Esophagus mucosa (tissue), 1 donor: ENCODE measurements at places on chromosomes 2 and 18.

GRCh38 chr18:31247574-31248199 lies 70.3 kb upstream of the DSG1 start:
- ATAC-seq, result peak; percentile 50

DNA sequence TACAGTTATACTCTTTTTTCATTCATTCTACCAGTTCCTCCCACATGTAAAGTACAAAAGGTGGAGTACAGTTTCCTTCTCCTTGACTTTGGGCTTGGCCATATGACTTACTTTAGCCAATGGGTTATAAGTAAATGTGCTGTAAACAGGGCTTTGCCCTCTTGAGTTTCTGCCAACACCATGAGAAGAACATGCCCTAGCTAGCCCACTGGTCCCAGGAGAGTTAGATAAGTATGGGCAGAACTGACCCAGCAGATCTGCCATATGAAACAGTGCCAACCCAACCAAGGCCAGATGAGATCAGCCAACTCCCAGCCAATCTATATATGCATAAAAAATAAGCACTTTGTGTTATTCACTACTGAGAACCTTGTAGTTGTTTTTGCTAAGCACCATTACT lies 25.5 kb downstream of the ZC3H8 start:
- peak; percentile 99 for ATAC-seq

DNA sequence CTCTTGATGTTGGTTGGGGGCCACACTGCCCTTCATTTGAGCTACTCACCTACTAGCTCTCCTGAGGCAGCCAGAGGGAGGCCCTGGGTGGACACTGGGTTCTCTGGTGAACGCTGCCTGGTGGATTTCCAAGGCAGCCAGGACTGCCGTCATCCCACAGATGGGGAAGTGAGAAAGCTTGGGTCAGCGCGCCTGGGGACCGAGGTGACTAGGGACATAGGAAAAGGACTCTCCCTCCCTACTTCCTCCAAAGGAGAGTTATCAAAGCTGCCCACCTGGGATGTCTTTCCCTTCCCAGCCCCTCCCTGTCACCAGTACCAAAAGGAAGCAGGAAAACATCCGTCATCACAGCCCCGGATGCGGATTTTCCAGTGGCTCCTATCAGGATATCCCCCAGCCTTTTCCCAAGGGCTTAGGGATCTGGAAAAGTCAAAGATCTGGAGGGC lies 3.8 kb upstream of the SEMA4C start:
- no peak for ATAC-seq

- ATAC-seq, result no peak
Observed at GRCh38 chr2:75569546-75569945, 8.8 kb upstream of the EVA1A start.

DNA sequence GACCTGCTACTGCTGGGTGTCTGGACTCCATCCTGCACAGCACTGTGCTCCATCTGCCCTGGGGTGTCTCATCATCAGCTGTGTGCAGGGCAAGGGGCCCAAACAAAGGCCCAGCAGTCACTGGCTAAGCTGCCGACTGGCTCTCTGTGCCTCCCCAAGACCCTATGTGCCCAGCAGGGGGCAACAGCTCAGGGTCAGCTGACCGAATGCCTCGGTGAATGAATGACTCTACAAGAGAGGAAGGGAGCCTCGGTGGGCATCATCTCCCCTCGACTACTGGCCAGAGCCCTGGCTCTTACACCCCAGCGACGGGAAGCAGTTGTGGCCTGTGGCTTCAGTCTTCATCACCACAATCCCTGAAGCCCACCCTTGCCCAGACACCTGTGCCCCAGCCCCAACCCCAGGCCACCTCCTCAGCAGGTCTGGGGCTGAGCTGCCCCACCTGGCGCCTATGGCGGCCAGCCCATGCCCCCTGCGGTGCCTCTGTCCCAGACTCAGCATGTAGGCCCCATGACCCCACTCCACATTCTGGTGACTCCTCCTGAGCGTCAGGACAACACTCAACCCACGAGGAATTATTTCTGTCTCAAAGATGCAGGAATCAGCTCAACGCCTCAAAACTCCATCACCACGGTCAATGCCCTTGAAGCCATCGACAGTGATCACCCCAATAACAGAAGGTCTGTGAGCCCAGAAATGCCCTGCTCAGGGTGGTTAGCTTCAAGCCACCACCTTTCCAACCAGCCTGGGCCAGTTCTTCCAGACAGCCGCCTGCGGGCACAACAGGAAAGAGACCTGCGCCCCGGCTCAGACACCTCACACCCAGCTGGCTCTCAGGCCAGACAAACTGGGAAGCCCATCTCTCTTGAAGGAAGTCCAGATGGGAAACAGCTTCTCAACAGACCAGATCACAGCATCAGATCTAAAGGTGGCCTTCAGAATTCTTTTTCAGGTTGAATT lies 1.6 kb upstream of the GPR17 start:
- ATAC-seq, result no peak

DNA sequence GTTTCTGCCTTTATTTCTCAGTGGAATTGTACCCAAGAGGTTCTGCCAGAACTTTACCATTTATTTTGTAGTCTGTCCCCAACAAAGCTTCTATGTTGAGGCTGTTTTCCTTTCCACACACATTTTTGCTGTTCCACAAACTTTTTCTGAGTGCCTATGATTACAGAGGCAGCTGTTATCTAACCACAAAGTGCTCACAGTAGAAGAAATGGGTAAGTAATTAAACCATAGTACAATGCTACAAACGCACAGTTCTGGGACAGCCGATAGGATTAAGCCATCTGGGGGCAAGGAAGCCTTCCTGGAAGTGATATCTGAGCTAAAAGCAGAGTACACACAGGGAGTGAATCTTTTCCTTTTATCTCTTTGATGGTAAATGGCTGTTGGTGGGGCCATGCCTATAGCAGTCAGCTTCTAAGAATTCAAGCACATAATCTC lies 3.9 kb upstream of the MGAT4A start:
- ATAC-seq, result no peak

DNA sequence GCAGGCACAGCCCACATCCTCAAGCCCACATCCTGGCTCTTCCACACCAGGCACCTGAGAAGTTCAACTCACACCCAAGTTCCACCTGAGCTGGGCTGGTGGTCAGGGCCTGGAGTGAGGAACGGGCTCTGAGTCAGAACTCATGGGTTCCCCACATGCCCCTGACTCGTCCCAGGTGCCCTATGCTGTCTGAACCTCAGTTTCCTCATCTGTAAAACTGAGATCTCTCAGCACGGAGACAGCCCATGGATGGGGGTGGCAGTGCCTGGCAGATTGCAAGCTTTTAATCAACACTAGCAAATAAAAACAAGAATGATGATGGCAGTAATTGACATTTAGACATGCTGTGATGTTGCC lies 307.8 kb downstream of the NDUFA10 start:
- ATAC-seq, result no peak

- no peak for ATAC-seq
Observed at GRCh38 chr18:25061395-25061794, 290.6 kb downstream of the ZNF521 start.

DNA sequence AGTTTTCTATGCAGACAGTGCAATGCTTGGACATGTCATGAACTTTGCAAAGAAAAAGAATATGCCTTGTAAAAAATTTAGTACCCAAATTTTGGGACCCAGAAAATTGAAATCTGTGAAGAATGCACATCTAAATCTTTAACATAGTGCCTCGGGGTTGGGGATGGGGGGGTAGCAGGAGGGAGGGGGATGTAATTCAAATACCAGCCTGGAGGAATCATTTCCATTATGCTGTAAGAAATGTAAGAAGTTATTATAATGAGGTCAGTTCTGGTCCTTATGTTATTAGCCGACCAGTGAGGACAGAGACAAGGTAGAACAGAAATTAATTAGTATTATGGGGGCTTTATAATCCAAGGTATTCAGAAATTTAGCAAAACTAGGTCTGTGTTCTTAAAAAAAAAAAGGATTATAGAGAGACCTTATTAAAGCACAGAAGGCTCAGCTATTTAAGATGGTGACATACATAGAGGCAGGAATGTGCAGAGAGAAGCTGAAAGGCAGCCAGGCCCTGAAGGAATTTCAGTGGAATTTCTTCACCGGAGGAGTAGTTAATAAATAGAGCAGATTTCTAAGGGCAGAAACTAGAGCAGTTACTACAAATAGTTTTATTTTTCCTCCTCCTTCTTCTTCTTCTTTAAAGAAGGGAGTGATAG lies 89.0 kb upstream of the RBMS1 start:
- no peak for ATAC-seq

DNA sequence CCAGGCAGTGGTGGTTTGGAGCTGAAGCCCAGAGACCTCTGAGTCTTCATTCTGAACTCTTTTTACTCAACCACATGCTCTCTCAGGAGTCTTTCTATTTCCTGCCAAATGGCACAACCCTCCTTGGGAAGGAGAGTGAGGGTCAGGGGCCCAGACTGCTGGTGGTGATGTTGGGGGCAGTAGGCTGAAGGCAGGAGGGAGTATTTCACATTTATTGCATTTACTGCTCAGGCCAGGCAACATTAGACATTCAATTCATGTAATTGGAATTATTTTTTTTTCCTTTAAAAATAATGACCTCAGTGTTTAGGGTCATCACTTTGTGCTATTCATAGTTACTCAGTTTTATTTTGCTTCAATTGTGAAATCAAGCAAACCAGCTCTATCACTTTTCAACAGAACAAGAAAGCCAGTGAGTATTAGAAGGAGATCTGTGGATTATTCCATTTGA lies 311.3 kb upstream of the NT5C1B start:
- ATAC-seq, result no peak

DNA sequence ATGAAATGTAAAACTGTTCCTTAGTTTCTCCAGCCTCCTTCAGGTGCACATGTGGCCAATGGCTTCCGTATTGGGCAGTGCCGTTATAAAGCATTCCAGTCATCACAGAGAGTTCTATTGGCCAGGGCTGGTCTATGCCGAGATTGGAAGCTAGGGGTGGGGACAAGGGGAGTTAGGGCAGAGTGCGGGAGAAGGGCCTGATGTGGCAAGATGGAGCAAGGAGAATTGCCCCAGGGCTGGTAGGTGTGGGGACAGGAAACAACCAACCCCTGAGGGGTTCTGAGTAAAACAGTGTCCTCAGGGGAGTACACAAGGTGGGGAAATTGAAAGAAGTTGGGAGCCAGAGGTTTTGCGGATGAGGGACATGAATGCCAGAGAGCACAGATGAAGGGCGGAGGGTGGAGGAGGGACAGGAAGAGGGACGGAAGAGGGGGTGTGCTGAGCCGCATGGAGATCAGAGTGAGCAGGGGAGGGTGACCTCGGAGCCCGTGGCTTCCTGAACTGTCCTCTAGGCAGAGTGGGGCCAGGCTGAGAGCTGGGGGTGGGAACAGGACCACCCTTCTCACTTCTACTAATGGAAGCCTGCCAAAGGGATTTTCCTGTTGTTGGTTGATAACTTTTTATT lies 9.1 kb upstream of the ATP6V1C2 start:
- ATAC-seq, result no peak

- ATAC-seq, result no peak
Observed at GRCh38 chr18:43656547-43656946, 379.3 kb upstream of the SYT4 start.

- ATAC-seq, result no peak
Observed at GRCh38 chr2:124018890-124019289, 6.2 kb upstream of the CNTNAP5 start.
